GM23338 (cell line): ENCODE measurements at places on chromosomes 1 and 21. TPM values are rescaled to one million over a fixed set of nuclear protein-coding genes. Genes with fewer than 3 reads are reported as not detected.

The SLC6A9 gene
- 14.6 and 20.0 TPM in 2 replicates for total RNA-seq

The TEKT2 gene
- total RNA-seq: 0.62 and 0.94 TPM in 2 replicates

The TMEM50A gene
- 71.4 and 74.9 TPM in 2 replicates for total RNA-seq

The CCDC24 gene
- total RNA-seq: 8.3 and 9.5 TPM in 2 replicates

The CASQ1 gene
- total RNA-seq: 1.2 and 2.8 TPM in 2 replicates

The WLS gene
- 1.2 and 2.7 TPM in 2 replicates for total RNA-seq

The KCND3 gene
- total RNA-seq: 0.10 and 1.0 TPM in 2 replicates

The WDR64 gene
- not detected in 2 replicates for total RNA-seq

The B3GALT5 gene
- 31.7 and 37.5 TPM in 2 replicates for total RNA-seq

The PRRX1 gene
- total RNA-seq: not detected in 2 replicates
